ENCODE measurements at places on chromosomes 1 and 21.

GRCh38 chr1:8421721-8422120 lies 103.8 kb downstream of the SLC45A1 start:
- no peak for DNase-seq

GRCh38 chr21:38494251-38494642 lies 4.0 kb downstream of the ERG start:
- no peak for DNase-seq

- no peak for DNase-seq
Observed at GRCh38 chr1:1796466-1796865, 18.2 kb upstream of the NADK start.

GRCh38 chr1:208724079-208724478 lies 479.9 kb upstream of the PLXNA2 start:
- DNase-seq: no peak

DNA sequence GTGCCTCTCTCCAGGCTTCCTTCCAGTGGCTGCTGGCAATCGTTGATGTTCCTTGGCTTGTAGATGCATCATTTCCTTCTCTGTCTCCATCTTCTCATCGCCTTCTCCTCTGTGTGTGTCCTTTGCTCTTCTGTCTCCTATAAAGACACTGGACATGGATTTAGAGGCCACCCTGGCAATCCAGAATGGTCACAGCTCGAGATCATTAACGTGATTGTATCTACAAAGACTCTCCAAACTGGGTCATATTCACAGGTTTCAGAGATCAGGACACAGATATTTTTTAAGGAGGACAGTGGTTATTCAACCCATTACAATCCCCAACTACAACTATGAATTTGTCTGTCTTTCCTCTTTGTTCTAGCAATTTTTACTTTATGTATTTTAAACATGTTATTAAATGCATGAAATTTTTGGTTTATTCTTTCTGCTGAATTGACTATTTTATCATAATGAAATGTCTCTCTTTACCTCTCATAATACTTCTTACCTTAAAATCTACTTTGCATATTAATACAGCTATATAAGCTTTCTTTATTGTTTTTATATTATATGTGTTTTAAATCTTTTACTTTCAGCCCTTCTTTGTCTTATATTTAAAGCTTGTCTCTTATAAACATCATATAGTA lies 22.8 kb downstream of the CR1 start:
- no peak for DNase-seq

DNA sequence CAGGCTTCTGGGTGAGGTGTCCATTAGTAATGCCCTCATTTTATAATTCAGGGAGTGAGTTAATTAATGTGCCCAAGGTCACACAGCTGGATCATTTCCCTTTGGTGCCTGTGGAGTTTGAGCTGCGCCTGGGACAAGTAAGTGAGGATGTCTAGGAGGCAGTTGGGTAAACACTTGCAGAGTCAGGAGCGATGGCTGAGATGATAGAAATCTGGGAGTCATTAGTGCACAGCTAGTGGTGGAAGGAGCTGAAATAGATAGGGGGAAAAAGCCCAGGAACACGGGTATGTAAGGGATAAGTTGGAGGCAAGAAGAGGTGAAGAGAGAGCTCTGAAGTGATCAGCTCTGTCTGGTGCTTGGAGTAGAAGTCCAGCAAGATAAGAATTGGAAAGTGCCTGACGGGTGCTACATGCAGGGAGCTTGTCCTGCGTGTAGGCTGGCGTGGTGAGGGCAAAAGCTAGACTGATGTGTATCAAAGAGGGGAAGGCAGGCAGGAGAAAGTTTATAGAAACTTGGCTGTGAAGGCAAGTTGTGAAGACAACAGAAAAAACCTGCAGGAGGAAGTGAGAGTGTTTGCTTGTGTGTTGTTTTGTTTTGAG lies 1.7 kb upstream of the SCAF4 start:
- DNase-seq: no peak

DNA sequence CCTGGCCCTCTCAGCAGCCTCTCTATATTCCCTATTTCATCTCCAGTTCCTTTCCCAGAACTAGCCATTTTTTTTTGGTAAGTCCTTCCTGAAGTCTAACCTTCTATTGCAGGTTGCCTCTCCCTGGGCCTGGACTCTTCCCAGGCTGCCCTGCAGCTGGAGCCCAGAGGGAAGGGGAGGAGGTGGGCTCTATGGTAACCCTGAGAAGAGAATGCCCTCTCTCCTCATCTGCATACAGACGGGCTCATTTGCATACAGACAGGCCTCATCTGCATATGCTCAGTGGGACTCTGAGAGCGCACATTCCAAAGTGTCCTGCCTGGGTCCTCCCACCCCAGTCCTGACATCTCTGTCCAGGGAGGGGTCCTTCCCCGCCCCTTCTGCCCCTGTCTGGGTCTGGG lies 32.7 kb downstream of the RHBG start:
- DNase-seq: no peak

GRCh38 chr1:29179641-29180184 lies 2.0 kb downstream of the SRSF4 start:
- DNase-seq: no peak

GRCh38 chr1:214638997-214639396 lies 36.0 kb downstream of the CENPF start:
- DNase-seq: no peak

DNA sequence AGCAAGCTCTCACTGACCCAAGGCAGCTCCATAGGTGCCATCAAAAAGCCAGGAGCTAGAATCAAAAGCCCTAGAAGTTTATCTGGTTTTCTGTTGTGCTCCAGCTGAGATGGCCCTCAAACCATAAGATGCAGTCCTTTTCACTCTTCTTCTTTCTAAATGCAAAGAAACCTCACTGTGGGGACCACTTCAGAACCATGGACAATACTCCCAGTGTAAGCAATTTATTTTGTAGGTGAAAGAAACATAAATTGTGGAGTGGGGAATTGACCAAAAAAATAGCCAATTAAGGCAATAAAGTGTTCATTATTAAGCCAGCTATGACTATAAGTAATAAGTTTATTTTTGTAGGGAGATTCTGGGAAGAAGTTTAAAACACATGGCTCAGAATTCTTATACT lies 1399.9 kb downstream of the PLA2G4A start:
- DNase-seq: no peak

- no peak for DNase-seq
Observed at GRCh38 chr1:38454236-38454635, 405.3 kb downstream of the RRAGC start.

- no peak for DNase-seq
Observed at GRCh38 chr1:67791686-67792085, 41.6 kb downstream of the GNG12 start.

- DNase-seq: no peak
Observed at GRCh38 chr1:169024800-169025271, 81.7 kb upstream of the ATP1B1 start.
